ENCODE measurements at places on chromosomes 2 and 18. TPM values are rescaled to one million over a fixed set of nuclear protein-coding genes. Genes with fewer than 3 reads are reported as not detected.

ALPP gene
- 1.6 TPM for total RNA-seq

ZNF521 gene
- total RNA-seq: 37.6 TPM

TBR1 gene
- 0.45 TPM for total RNA-seq

SYT4 gene
- total RNA-seq: not detected

TNFRSF11A gene
- 0.07 TPM for total RNA-seq

MTERF4 gene
- total RNA-seq: 28.3 TPM

RAB27B gene
- 0.04 TPM for total RNA-seq

MYO5B gene
- total RNA-seq: 5.9 TPM

CFAP65 gene
- 1.1 TPM for total RNA-seq

GAD1 gene
- total RNA-seq: 18.9 TPM

GKN2 gene
- total RNA-seq: not detected

ECEL1 gene
- 0.21 TPM for total RNA-seq

UGT1A4 gene
- total RNA-seq: not detected

All from motor neuron (in vitro differentiated cells).